ENCODE measurements at places on chromosomes 16 and 17.

DNA sequence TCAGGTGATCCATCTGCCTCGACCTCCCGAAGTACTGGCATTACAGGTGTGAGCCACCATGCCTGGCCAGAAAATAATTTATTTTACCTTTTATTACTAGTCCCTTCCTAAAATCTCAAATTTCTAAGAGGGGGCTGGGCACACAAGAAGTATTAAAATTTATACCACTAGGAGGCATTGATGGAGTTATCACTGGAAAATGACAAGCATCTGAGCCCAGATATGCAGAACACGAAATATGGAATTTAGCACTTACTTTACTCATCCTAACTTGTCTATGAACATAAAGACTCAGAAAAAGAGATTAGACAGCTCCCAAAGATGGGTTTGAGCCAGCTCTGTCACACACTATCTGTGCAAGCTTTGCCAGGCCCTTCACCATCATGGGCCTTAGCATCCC, 46.4 kb downstream of the STAT5A start:
- no peak for DNase-seq

- no peak for DNase-seq
These were observed 45.2 kb upstream of the PVALEF start for GRCh38 chr17:81120149-81120484.

- DNase-seq = no peak
These were observed 7.6 kb downstream of the CBX8 start for GRCh38 chr17:79788989-79789942.

- no peak for DNase-seq
These were observed 29.2 kb downstream of the DDX19A start for GRCh38 chr16:70375636-70376611.

DNA sequence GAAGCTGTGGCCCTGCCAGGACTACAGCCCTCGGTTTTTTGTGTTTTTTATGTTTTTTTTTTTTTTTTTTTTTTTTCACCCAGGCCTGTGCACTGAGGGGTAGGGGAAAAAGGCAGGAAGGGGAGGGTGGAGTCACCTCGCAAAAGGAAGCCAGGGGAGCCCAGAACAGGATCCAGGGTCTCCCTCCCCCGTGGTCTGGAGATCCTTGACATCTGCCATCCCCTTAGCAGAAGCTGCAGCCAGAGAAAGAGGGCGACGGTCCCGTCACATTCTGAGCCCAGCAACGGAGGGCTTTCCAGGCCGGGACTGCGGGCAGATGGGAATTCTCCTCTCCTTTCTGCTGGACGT, 29.1 kb upstream of the PHOSPHO1 start:
- DNase-seq = no peak

GRCh38 chr16:51624080-51624775, 473.2 kb upstream of the SALL1 start:
- no peak for DNase-seq

- DNase-seq = no peak
These were observed 31.2 kb downstream of the XYLT1 start for GRCh38 chr16:17439580-17439979.

DNA sequence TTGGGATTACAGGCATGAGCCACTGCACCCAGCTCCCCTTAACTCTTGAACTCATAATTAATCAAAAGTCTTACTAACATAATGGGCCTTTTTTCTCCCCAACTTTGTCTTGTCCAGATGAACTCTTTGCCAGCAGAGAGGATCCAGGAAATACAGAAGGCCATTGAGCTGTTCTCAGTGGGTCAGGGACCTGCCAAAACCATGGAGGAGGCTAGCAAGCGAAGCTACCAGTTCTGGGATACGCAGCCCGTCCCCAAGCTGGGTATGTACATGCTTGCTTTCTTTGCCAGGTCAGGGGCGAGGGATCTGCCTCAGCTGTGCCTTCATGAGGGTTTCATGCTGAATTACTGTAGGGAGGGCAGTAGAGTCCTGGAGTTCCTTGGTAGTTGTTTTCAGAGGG, 25.3 kb downstream of the NMT1 start:
- DNase-seq = no peak

- DNase-seq = no peak
These were observed 292.7 kb downstream of the HAPSTR1 start for GRCh38 chr16:9384141-9384540.

GRCh38 chr17:50834429-50835300, 721 bp upstream of the WFIKKN2 start:
- DNase-seq = no peak

GRCh38 chr16:74183601-74184360, 112.8 kb upstream of the PSMD7 start:
- no peak for DNase-seq

DNA sequence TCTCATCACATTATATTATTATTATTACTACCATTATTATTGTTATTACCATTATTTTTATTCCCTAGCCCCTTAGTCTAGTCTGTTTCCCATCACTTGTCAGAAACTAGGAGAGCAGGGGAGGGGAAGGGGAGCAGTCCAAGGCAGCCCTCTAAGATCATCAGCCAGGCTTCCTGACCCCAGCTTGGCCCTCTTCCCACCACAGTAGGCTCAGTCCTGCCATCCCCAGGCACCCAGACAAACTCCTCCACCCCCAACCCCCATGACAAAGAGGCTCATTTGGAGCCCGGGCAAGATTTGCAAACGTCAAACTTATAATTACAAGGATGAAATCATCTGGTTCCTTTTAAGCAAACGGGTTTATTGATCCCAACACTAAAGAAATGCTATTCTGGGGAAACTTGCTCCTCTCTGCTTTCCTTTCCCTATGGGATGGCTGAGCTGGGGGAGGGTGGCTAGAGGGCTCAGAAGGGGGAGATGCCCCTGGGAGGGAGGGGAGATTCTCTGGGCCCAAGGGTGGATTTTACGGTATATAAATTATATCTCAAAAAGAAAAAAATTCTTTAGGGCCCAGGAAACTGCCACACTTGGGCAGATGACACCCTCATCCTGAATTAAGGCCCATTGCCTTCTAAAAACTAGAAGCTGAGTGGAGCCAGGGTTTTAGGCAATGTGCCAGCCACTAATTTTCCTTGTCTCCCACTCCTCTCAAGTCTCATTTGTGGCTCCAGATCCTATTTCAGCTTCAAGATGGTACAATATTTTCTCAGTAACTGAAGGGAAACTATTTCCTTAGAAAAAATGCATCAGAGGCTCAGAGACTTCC, 4.4 kb upstream of the CBFB start:
- no peak for DNase-seq

DNA sequence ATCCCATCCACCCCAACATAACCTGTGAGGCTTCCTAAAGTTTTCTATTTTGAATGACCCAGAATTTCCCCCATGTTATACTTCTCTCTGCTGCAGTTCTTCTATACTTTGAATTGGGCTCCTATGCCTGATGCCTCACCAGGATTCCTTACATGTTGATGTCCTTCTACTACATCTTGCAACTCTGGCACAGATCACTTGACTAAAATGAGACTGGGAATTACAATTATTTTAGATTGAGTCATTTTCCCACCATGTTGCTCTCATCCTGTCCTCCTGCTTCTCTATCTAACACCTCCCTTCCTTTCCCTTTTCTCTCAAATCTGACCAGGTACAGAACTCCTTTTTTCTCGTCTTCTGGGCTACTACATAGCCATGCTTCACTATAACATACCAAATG, 314.0 kb upstream of the KCNJ16 start:
- DNase-seq = no peak

DNA sequence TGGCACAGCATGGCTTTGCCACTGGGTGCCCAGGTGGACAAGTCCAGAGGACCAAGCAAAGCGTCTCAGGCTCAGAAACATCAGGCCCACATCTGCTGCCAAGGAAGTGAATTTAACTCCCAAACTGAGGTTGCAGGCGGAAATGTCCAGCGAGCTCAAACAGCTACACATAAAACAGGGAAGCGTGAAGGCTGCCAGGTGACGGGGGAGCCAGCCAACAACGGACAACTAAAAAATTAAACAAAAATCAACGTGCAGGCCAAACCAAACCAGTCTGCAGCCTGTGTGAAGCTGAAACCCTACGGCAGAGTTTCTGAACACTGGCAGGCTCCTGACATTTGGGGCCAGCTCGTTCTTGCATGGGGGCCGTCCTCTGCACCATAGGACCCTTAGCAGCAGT, 2.5 kb downstream of the TK1 start:
- DNase-seq = no peak

DNA sequence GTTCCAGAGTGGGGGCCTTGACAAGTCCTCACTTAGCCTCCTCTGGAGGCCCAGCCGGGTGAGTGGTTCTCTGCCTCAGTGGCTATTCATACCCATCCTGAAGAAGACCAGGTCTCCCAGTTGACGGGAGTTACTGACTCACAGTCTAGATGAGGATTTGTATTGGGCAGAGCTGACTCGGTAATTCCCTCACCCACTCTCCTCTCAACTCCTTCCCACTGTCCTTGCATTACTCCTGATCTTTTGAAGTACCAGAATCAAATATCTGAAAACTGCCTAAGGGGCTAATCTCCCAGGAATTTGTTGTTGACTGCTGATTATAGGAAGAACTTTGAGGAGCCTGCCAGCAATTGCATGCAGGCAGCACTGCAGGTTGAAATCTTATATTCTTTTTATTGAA, 14.2 kb downstream of the SAP30BP start:
- no peak for DNase-seq

GRCh38 chr17:65015855-65016254, 40.7 kb downstream of the GNA13 start:
- DNase-seq = no peak
